M059J (cell line): ENCODE measurements at places on chromosomes 2 and 18.

GRCh38 chr2:202203348-202203747 lies 35.0 kb downstream of the SUMO1 start:
- DNase-seq = no peak

DNA sequence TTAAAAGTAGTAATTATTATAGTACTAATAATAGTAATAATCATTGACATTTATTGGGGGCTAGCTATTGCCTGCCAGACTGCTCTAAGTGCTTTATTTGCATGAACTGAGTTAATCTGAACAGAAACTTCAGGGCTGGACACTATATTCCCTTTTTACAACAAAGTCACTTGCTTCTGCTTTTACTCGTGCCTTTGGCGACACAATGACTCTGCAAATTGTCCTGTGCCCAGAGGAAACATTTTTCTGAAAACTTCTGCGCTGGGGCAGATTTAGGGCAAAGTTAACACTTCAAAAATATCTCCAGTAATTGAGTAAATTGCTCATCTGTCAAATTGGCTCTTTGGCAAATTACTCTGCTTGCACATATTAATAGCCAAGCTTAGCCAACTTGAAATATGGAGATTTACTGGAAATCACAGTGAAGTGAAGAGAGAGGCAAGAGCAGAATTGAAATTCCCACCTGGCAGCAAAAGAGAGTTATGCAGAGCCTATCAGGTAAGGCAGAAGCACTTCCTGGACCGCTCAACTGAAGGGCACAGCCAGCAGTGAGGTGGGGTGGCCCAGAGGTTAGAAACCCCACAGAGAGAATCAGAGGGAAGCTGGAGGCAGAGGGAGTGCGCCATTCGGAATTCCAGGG lies 36.3 kb downstream of the BMP10 start:
- DNase-seq = no peak

DNA sequence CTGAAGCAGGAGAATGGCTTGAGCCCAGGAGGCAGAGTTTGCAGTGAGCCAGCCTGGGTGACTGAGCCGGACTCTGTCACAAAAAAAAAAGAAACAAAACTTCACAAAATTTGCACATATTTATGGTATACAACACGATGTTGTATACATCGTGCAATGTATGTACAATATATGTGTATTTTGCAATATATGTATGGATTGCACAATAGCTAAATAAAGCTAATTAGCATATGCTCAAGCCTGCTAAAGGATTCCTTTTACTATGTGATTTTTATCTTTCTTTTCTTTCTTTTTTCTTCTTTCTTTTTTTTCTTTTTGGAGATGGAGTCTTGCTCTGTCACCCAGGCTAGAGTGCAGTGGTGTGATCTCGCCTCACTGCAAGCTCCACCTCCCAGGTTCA lies 368.0 kb upstream of the FAM98A start:
- DNase-seq = no peak

DNA sequence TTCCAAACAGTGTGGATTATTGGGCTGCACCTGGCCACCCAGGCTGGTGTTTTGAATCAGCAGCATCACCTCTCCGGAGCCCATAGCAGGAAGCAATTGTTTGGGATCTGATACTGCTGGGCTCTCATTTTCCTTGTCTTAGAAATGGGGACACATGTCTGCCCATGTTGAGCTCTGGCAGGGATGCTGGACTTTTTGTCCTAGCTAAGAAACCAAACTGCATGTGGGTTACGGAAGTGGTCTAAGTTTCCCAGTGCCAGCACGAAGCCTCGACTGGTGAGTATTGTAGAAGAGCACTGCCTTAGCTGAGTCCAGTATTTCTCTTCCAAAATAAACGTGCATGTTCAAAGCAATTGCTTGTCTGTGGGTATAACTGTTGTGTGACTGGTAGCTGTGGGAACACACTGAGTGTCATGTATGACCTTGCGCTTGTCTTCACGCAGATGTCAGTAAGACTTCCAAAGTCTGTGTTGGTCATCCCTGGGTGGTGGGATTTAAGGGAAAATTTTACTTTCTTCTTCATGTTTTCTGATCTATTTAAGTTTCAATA lies 43.6 kb downstream of the SH3RF3 start:
- DNase-seq = no peak

DNA sequence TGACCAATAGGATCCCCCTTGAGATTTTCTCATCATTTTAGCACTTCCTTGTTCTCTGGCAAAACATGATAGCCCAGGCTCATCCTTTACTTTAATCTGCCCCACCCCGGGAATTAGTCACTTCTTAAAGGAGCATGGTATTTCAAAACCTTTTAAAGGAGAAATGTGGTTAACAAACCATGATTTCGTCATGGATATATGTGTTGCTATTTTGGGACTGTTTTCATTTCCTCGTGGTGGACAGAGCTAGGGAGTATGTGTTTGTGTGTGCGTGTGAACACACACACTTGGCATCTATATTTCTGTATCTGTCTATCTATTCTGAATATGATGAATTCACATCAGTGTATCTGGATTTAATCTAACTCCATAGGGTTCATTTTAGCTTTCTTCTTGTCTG lies 128.1 kb downstream of the BIRC6 start:
- peak; percentile 71 for DNase-seq

- peak; percentile 16 for DNase-seq
Observed at GRCh38 chr2:69914950-69915945, at the start of gene MXD1. Gene MXD1, plus strand, starts transcription at chr2:69915109. Its CDS starts 222 bp downstream, at chr2:69915331.

DNA sequence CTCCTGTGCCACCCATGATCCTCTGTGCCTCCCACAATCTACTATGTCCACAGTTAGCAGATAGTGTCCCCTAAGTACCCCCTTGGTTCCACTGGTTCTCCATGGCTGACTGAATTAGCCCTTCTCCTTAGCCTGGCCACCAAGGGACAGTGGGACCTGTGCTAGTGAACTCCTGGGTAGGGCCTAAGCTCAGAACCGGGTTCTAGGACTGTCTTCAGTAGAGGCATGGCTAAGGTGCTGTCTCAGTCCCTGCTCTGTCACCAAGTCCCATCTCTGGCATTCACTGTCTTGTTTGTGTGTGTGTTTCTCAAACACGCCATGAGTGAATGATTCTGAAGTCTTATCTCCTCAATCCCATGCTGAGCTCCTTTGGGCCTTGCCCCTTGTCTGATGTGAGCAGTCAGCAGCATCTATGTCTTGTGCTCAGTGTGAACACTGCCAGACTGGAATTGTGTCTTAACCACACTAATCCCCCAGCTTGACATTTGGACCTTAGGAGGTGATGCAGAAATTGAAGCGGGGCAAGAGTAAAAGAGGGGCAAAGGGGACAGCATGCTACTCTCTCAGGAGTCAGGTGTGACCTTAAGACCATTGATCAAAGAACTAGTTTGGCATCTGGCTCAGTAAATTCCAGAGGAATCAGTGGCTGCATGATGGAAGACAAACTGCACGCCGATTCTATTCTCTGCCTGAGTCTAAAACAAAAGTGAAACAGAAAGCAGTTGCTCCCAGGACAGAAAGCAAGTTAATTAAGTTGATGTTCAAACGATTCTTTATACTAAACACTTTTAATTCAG lies 190.5 kb downstream of the ALPK2 start:
- peak; percentile 59 for DNase-seq

DNA sequence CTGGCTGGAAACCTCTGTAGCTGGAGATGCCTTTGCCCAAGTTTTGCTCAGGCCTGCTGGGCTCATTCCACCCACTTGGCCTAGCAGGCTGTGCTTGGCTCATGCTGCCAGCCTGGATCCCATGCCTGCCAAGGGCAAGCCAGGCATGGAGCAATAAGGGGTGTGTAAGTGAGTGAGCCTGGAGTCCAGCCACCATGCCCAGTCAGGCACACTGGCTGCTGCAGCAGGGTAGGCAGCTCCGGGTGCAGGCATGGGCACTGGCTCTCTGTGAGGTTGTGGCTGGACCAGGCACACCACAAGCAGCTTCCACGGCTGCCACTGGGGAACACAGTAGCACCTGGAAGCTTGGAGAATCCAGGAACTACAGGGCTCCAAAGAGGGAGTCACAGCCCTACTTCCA lies 147.7 kb upstream of the HS6ST1 start:
- no peak for DNase-seq

DNA sequence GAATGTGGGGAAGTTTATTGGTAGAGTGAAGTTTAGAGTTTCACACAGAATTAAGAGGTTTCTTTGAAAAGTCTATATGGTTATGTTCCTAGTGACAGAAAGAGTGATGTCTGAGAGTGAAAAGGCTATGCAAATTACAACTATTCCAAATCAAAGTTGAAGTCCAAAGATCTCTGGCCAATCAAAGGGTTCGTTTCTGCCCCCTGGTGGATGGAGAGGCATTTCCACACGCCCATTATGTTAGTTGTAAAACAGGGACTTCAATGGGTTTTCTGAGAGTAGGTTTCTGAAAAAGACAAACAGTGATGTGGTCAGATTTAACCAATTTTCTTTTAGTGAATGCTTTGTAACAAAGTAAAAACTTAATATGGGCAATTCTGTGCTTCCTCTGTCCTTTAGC lies 441.5 kb upstream of the POU3F3 start:
- peak; percentile 2 for DNase-seq
